Uterus (tissue), 4 donors: ENCODE measurements at places on chromosomes 3 and 15.

DNA sequence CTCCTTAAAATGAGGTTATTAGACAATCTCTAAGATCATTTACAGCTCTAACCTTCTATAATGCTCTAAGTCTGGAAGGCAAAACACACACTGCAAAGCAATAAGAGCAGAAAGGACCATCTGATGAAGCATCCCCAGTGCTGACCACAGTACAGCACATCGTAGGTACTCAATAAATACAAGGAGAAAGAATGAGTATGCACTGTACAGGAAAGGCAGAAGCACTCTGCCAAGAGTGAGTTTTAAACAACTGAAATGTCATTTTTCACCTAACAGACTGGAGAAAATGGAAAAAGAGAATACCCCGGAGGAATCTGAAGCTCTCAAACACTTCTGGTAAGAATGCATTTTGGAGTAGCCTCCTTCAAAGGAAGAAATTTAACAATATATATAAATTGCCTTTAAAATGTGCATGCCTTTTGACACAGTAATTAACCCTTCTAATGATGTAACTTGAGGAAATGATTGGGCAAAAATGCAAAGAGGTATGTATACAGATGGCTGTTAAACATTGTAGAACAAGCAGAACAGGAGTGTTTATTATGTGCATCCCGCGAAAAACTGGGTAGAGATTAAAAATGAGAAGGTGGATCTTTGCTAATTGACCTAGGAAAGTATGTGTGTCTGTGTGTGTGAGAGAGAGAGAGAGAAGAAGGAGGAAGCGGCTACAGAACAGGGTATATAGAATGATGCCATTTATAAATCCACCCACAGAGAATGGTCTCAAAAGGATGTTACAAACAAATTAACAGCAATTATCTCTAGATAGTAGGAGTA, 8.0 kb upstream of the OXTR start:
- no peaks in the 10 kb centered on the region for H3K27me3 ChIP-seq
- H3K4me1 ChIP-seq, result no peaks in the 10 kb centered on the region
- DNase-seq, result no peak
- no peak overlapping the region for H3K27ac ChIP-seq
- no peaks in the 10 kb centered on the region for H3K36me3 ChIP-seq

DNA sequence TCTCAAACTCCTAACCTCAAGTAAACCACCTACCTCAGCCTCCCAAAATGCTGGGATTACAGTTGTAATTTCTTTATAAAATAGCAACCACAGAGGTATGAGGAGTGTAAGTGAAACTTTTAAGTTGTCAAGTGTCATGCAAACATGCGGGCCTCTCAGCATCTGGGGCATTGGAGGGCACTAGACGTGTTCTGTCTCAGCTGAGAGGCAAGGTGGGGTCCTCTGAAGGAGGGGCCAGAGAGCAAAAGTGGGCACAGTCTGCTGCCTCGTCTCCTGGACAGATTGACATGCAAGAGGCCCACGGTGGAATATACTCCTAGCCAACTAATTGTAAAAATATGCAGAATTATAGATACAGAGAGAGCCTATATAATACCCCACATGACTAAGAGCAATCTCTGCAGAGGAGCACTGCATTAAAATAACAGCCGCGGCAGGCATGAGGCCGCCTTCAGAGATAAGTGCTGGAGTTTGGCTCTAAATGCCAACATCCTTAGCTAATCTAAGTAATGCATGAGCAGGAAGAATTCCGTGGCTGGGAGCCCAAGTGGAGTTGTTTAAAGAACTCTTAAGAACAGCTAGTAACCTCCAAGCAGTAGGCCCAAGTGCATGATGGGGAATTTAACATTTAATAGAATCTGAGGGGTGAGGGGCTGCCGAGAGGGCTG, 87.8 kb upstream of the RNU6-1 start:
- no peak overlapping the region for H3K4me3 ChIP-seq
- peak; percentile 52 for DNase-seq
- H3K27ac ChIP-seq, result peak overlapping the region; percentile 64

DNA sequence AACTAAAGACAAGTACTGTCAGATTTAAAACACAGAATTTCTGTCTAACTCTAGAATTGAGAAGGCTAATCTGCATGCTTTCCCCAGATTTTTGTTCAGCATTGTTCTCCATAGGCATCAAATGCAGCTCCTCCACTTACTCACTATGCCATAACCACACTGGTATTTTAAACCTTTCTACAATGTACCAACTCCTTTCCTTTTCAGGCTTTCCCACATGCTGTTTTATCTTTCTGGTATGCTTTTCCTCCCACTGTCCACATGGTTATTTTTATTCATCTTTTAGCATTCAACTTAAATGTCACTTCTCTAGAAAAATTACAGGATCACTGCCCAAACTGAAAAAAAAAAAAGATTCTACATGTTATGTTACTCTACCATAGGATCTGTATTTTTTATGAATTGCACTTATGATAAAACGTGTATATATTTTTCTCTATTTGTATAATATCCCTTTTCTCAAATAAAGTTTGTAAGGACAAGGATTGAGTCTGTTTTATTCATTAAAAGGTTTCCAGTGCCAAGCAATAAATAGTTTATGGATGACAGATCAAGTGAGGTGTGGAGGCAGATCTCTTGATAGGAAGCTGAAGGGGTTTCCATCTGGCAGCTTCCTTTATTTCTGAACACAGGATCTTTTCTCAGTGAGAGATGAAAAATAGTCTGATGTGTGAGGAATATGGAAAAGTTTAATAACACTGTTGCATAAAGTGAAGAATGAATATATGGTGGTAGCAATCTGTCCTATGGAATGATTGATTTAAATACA, 1064.5 kb downstream of the ZPLD1 start:
- H3K4me3 ChIP-seq, result no peak overlapping the region
- no peaks in the 10 kb centered on the region for H3K36me3 ChIP-seq

GRCh38 chr3:151709847-151710246, 23.9 kb upstream of the AADACL2 start:
- no peak for DNase-seq
- no peaks in the 10 kb centered on the region for H3K4me1 ChIP-seq
- no peak overlapping the region for H3K27ac ChIP-seq
- no peak overlapping the region for H3K4me3 ChIP-seq
- no peaks in the 10 kb centered on the region for H3K27me3 ChIP-seq

- no peak for DNase-seq
- no peaks in the 10 kb centered on the region for H3K4me1 ChIP-seq
- H3K27me3 ChIP-seq, result no peaks in the 10 kb centered on the region
- H3K4me3 ChIP-seq, result no peak overlapping the region
- H3K27ac ChIP-seq, result no peak overlapping the region
Measured at GRCh38 chr3:193520738-193521137, 34.0 kb downstream of the ATP13A4 start.

- no peaks in the 10 kb centered on the region for H3K36me3 ChIP-seq
- DNase-seq, result peak; percentile 52
- H3K4me3 ChIP-seq, result peak overlapping the region; percentile 41
- no peaks in the 10 kb centered on the region for H3K4me1 ChIP-seq
Measured at GRCh38 chr15:78075490-78076230, 1.9 kb downstream of the TBC1D2B start.

- H3K4me3 ChIP-seq, result no peak overlapping the region
- no peak overlapping the region for H3K27ac ChIP-seq
- DNase-seq, result no peak
- no peaks in the 10 kb centered on the region for H3K4me1 ChIP-seq
- H3K27me3 ChIP-seq, result no peaks in the 10 kb centered on the region
Measured at GRCh38 chr3:13857702-13858380, 22.0 kb downstream of the WNT7A start.

DNA sequence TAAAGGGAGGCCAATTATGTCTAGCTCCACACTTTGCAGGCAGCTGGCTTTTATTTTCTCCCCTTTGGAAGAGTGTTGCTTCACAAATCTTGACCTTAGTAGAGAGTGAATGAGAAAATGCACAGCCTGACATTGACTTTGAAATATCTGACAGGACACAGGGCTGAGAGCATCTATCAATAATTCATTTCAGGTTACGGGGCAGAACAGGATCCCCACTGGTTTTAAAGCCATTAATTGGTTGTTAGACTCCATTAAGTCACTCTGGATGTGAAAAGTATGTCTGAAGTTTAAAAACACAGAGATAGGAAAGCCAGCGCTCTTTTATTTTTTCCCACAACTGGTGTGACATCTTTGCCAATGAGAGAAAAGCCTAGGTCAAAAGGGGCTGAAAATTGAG, 251.9 kb upstream of the TMC3 start:
- H3K36me3 ChIP-seq, result no peaks in the 10 kb centered on the region
- no peaks in the 10 kb centered on the region for H3K27me3 ChIP-seq
- H3K4me1 ChIP-seq, result no peaks in the 10 kb centered on the region
- H3K4me3 ChIP-seq, result no peak overlapping the region
- no peak overlapping the region for H3K27ac ChIP-seq
- no peak for DNase-seq

GRCh38 chr15:58249646-58250312, 111.6 kb downstream of the AQP9 start:
- DNase-seq, result no peak
- no peak overlapping the region for H3K27ac ChIP-seq
- no peaks in the 10 kb centered on the region for H3K4me1 ChIP-seq
- H3K36me3 ChIP-seq, result no peaks in the 10 kb centered on the region
- no peaks in the 10 kb centered on the region for H3K27me3 ChIP-seq
- H3K4me3 ChIP-seq, result no peak overlapping the region

DNA sequence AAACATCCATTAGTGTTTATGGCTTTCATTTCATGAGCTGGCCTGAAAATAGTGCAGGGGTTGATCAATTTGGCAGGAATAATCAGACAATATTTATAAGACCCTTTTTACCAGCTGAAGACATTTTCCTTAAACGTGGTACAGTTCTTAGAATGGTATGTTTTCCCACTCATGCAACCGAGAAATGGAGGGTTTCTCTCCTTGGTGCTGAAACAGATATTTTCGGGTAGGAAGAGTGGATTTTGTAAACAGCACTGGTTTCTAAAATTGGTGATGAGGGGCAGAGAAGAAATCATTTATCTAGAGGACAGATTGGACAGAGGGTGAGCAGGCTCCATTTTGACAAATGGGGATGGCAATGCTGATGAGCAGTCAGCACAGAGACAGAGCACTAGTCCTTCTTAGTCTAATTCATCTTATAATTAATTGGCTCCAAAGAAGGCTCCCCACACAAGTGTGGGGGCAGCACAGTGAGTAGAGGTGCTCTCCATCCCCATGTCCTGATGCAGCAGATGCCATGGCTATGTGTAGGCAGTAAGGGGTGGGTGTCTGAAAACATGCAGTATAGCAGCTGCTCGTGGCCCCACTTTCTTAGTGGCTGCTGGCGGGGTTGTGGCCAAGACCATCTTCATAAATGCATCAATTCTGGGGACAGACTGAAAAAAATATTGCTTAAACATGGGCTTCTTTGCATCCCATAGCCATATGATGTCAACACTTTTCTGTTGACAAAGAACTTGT, 18.1 kb upstream of the SLC7A14 start:
- H3K4me1 ChIP-seq, result no peaks in the 10 kb centered on the region
- H3K4me3 ChIP-seq, result no peak overlapping the region
- DNase-seq, result no peak
- no peaks in the 10 kb centered on the region for H3K36me3 ChIP-seq
- H3K27me3 ChIP-seq, result no peaks in the 10 kb centered on the region
- no peak overlapping the region for H3K27ac ChIP-seq
